Activated T-cell treated with anti-CD3 and anti-CD28 coated beads for 24 hours (primary cell): ENCODE measurements at places on chromosomes 3 and 15.

DNA sequence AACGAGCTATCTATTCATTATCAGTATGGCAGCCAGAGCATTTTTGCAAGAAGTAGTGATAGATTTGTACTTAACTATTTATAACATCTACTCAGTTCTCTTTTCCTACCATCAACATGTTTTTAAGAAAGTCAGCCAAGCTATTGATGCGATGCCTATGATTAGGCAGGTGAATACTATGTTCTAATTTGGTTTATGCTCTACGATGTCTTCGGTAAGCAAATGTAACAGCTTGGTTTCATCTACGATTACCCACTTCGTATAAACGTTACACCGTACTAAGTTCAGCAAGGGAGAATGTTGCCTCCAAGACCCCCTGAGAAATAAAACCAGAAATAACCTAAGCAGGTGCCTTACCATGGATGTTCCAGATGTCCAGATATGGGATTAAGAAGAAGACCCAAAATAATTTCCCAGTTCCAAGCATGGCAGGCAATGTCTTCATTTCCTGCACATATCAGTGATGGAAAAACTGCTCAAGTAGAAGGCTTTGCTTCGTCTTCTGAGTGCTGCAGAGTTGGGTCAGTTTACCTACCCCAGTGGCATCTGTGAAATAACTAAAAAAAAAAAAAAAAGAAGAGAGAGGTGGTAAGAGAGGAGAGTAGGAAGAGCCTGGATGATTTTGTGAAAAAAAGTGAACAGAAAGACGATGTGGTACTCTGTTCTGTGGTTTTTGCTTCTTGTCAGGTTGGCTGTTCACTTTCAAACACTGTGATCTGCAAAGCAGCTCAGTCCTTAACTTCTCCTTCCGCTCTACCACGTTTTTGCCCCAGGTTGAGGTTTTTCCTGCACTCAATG is at the start of gene BTLA:
BTLA (minus strand) TSS at position 559 of the 798 bp plus-strand sequence; CDS start at position 445, 114 bp downstream.
- DNase-seq: no peak

DNA sequence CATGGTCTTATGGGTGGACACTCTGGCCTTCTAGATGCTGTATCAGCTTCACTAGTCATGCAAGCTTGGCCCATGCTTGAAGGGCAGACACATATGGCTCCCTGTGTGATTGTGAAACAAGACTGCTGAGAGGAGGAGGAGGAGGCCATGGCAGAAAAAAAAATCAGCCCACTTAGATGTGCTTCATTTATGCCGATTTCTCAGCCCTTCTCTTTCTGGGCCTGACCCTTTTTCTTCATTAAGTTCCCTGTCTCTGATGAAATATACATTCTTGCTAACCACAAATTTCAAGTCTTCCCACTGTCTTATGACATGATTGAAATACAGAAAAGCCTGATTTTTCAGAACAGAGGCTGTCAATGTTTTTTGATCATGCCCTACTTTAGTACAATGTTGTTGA is 213.0 kb upstream of the FEZF2 start:
- DNase-seq: no peak

GRCh38 chr15:69897471-69898237 is 200.1 kb downstream of the TLE3 start:
- DNase-seq: no peak

- DNase-seq: no peak
Measured at GRCh38 chr3:126895178-126896066, 87.5 kb upstream of the PLXNA1 start.

GRCh38 chr3:69970827-69971226 is 28.7 kb upstream of the SAMMSON start:
- no peak for DNase-seq

- no peak for DNase-seq
Measured at GRCh38 chr3:24375947-24376384, 118.7 kb downstream of the THRB start.

- DNase-seq: no peak
Measured at GRCh38 chr15:38129531-38130204, 123.0 kb upstream of the SPRED1 start.

GRCh38 chr3:144148356-144148755 is 176.7 kb downstream of the DIPK2A start:
- DNase-seq: no peak

- DNase-seq: no peak
Measured at GRCh38 chr3:156617145-156617544, 57.2 kb upstream of the TIPARP start.

GRCh38 chr3:5270666-5271371 is 83.3 kb downstream of the EDEM1 start:
- DNase-seq: no peak

GRCh38 chr15:44545913-44546802 is 9.2 kb downstream of the EIF3J start:
- peak; percentile 43 for DNase-seq

DNA sequence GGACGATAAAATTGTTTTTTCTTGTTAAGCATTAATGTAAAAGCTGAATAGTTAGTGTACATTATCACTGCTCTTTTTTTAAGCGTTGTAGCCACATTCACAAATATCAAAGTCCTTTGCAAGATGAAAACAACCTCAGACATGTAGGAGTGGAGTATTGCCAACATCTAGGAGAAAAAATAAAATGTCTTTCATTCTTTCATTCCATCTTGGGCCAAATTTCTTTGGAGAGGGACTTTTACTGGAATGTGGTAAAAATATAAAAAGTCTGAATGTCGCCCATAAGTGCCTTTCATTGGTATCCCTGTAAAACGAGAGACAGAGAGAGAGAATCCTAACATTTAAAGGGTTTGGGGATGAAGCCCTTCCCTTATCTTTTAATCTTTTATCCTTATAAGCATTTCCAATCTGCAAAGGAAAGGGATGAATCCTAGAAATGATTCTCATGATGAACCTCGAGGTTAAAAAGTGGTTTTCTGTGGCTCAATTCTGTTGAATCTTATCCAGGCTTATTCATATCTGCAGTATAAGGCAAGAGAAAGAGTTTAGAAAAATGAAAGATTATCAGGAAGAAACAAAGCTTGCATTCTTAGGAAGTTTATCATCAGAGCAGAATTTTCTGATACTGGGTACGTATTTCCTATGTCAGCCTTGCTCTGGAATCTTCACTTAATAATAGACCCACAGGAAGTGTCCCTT is 1031.7 kb downstream of the MCTP2 start:
- DNase-seq: no peak

- DNase-seq: no peak
Measured at GRCh38 chr3:120498556-120499346, 48.0 kb upstream of the FSTL1 start.

DNA sequence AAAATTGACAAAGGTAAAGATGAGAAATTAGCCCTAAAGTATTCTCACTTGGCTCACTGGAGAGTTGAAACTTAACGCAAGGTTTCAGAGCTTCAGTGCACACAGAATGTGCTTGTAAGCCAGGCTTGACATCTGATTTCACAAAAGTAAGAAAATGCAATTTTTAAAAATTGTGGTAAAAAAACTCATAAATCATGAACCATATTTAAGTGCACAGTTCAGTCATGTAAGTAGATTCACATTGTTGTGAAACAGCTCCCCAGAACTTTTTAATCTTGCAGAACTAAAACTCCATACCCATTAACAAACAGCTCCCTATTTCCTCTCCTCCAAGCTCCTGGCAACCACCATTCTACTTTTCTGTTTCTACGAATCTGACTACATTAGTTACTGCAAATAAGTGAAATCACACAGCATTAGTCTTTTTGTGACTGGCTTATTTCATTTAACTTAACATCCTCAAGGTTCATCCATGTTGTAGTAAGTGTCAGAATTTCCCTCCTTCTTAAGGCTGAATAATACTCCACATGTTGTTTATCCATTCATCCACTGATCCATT is 14.5 kb downstream of the RTP3 start:
- DNase-seq: no peak

- DNase-seq: no peak
Measured at GRCh38 chr15:51448622-51449399, 107.4 kb downstream of the GLDN start.

DNA sequence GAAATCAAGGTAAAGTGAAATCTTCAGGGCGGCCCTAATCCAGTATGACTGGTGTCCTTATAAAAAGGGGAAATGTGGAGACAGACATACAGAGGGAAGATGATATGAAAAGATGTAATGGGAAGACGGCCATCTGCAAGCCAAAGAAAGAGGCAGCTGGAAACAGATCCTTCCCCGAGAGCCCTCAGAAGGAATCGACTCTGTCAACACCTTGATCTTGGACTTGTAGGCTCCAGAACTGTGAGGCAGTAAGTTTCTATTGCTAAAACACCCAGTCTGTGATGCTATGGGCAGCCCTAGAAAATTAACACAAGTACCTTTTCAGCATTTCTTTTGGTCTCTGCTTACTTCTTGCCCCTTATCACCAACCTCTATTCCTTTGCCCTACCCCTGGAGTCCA is 174.7 kb upstream of the TPM1 start:
- no peak for DNase-seq

GRCh38 chr15:71120428-71120944 is 5.2 kb downstream of the THSD4 start:
- no peak for DNase-seq

GRCh38 chr3:183159333-183159732 is 3.2 kb downstream of the LAMP3 start:
- no peak for DNase-seq

GRCh38 chr3:89690646-89691045 is 583.2 kb downstream of the EPHA3 start:
- no peak for DNase-seq

DNA sequence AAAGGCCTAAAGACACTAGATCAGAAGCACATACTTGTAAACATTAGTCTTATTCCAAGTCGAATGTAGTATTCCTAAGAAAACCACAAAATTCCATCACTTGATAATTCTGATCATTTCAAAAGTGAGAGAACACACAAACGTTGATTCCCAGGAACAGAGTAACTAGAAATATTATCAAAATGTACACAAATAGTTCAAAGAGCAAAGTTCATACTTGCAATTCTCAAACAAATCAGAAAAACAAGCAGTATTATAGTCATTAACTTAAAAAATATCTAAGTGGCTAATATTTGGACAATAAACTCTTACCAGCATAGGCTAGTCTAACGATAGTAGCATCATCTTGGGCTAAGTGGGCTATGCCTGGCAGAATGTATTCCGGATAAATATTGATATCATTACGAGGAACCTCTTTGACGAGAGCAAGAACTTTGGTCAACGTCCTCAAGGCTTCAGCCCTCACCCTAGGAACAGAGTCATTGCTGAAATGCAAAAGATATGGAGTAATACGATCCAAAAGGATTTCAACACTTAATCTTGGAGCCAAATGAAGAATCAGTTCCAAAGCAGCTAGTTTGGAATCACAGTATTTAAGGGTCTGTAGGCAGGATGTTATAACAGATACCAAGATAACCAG is 13.3 kb downstream of the PIK3R4 start:
- DNase-seq: no peak

DNA sequence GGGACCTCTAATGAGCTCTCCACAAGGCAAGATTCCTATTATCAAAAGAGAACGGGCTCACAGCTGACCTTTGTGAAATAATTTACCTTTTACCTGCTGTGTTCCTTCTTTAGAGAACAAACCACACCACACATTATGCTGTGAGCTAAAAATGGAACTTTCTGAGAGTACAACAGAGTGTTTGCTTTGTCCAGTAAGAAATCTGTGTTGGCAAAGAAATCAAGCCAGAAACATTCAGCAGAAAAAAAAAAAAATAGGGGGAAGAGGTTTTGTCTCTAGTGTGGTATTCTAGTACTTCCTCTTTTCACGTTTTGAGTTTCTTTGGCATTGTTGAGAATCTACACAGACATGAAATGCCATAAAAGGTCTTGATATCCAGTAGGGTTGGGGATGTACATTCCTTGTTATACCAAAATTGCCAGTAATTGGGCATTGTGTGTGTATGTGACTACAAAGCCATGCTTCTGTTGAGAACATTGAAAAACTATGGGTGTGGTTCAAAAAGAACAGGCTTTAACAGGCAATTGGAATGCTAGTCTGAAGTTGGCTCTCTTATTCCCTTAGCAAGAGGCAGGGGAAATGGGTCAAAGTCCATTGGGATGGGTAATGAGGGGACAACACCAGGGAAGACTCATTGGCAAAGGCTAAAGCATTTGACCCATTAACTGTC is 273.5 kb downstream of the NEK10 start:
- DNase-seq: no peak

GRCh38 chr3:127426444-127427153 is 138.8 kb upstream of the PRR20G start:
- DNase-seq: no peak

DNA sequence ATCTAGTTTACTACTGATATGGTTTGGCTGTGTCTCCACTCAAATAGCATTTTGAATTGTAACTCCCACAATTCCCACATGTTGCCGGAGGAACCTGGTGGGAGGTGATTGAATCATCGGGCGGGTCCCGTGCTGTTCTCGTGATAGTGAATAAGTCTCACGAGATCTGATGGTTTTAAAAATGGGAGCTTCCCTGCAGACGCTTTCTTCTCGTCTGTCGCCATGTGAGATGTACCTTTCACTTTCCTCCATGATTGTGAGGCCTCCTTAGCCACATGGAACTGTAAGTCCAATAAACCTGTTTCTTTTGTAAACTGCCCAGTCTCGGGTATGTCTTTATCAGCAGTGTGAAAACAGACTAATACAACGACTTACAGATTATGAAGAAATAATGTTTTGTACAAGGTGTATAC is 35.6 kb upstream of the PYDC2 start:
- no peak for DNase-seq

DNA sequence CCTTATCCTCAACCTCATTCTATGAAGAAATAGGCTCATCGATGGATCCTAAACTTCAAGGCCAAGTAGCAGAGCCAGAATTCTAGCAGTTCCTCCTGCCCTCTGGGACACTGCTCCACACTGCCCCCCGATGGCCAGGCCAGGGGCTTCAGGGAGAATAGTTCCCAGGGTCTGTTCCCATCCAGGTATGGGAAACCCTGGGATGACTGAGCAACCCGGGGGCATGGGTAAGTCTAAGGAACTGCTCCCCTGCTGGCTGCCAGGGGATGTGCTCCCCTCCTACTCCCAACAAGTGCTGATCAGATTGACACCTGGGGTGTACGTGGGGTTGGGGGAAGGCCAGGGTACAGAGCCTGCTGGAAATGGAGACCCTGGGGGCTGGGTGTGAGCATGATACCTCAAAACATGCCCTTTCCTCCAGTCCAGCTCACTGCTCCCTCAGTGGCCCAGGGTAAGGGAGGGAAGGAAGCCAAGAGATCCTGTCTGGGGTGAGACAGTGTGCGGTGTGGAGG is 7.6 kb downstream of the ULK3 start:
- DNase-seq: peak; percentile 30

GRCh38 chr15:35507932-35508638 is 37.9 kb downstream of the DPH6 start:
- no peak for DNase-seq

GRCh38 chr3:182083112-182083511 is 371.4 kb downstream of the SOX2 start:
- no peak for DNase-seq

DNA sequence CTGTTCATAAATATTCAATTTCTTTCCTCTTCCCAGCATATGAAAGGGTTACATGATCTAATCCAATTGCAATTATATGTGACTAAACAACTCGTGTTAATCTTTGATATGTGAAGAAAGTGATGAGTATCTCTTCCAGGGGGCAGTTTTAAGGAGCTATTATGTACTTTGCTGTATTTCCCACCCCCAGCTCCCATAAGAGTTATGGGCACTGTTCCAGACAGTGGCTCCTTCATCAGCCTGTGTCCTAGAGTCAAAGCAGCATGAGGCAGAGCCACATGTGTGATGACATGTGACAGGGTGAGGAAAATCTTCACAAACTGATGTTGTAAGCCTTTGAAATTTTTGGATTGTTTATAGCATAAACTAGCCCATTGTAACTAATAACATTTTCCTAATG is 315.4 kb downstream of the DIPK2A start:
- DNase-seq: no peak

GRCh38 chr3:5197470-5198312 is 10.2 kb downstream of the EDEM1 start:
- DNase-seq: no peak
